Stomach (tissue), 19 donors: ENCODE measurements at places on chromosomes 12 and 14.
A peak's percentile ranks its signal among the peaks of the same experiment; 100 is the strongest.

- no peak for DNase-seq
These were observed 18.2 kb downstream of the RTN1 start for GRCh38 chr14:59852350-59852749.

GRCh38 chr12:94208622-94208966 lies 60.2 kb downstream of the PLXNC1 start:
- no peak for DNase-seq

DNA sequence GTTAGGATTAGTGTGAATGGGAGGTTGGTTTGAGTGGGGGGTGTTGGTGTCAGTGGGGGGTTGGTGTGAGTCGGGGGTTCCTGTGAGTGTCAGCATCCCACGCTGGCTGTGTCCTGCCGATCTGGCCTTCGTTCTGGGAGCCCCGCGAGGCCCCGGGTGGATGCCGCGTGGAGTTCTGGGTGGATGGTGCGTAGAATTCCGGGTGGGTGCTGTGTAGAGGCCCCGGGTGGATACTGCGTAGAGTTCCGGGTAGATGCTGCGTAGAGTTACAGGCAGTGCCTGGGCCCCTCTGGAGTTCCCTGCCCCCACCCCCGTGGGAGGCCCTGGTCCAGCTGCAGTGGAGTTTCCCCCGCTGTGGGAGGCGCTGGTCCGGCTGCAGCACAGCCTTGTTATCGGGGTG lies 8.7 kb downstream of the NOC4L start:
- DNase-seq = no peak

DNA sequence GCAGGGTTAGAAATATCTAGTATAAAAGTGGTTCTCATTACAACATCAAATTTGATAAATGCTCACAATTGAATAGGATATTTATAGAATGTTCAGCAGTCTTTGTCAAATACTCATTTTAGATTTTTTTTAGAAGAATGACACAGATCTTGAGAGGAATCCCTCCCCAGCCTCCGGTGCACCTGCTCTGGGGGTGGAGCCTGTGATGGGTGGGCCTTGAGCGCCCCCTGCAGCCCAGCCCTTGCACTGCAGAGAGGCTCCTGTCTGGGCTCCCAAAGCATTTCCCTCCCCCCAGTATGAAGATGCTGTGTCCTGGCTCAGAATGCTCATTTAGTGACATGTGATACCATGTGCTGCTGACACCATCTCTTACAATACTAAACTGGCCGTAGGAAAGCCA lies 792.3 kb downstream of the TMEM121 start:
- DNase-seq = no peak

DNA sequence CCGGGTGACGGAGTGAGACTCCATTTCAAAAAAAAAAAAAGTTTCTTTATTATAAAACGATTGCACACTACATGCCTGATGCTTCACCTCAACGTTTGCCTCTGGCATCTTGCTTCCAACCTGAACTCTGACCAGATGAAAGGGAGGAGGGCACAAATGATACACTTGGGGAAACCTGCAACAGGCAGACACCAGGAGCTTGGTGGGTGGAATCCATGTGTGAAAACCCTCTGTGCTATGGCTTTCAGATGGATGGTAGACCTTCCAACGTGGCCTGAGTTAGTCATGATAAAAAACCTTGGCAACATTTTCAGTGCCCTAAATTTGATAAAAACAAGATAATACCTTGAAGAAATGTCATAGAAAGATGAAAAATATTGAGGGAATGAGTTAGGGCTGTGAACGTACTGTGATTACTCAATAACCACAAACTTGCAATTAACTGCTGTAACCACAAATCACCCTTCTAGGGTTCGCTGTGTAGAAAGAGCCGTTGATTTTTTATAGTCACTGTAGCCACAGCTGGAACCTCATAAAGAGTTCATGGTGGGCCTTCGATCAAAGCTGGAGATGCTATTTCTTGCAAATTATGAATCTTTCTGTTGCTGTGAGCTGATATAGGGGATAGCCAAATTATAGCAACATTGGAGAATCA lies 26.1 kb upstream of the GZMB start:
- no peak for DNase-seq

GRCh38 chr14:68363466-68363842 lies 429.4 kb downstream of the ZFP36L1 start:
- peak; percentile 65 for DNase-seq

- DNase-seq = no peak
These were observed 187.9 kb downstream of the EPS8 start for GRCh38 chr12:15601210-15601800.

GRCh38 chr14:32019276-32019675 lies 57.8 kb upstream of the ARHGAP5 start:
- DNase-seq = no peak

DNA sequence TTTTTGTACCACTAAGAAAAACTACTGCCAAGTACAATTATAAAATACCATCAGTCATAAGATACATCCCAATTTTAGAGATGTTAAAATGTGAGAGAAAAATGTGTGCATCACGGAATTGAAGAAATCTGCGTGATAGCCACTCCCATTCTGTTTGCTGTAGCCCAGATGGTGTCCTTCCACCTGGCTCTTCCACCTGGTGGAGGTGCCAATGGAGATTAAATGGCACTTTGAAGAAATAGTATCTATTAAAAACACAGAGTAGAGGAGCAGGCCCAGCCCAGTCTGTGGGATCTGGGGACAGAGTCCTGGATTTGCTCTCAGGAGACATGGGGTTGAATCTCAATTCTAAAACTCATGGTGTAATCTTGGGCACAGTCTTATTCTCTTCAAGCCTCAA lies 35.5 kb downstream of the TSPAN11 start:
- no peak for DNase-seq

GRCh38 chr14:104322531-104323366 lies 184.4 kb downstream of the KIF26A start:
- peak; percentile 17 for DNase-seq

DNA sequence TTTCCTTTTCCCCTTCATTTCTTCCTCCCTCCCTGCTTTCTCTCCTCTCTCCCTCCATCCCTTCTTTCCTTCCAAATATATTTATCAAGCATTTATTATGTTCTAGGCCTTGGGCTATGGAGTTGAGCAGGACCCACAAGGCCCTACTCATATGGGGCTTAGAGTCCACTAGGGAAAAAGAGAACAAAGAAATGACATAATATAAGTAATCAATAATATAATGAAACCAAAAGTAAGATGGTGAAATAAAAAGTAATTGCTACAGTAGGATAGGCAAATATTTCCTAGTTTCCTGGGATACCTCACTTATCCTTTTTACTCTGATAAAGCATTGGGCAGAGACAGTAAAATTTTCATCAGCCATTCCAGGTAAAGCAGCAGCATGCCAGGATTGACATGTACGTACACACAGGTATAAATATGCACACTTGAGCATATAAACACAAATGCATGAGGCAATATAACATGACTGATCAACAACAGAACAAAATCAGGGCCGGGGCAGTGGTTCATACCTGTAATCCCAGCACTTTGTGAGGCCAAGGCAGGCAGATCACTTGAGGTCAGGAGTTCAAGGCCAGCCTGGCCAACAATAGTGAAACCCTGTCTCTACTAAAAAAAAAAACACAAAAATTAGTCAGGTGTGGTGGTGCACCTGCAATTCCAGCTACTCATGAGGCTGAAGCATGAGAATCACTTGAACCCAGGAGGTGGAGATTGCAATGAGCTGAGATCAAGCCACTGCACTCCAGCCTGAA lies 35.5 kb upstream of the CSRP2 start:
- DNase-seq = no peak

DNA sequence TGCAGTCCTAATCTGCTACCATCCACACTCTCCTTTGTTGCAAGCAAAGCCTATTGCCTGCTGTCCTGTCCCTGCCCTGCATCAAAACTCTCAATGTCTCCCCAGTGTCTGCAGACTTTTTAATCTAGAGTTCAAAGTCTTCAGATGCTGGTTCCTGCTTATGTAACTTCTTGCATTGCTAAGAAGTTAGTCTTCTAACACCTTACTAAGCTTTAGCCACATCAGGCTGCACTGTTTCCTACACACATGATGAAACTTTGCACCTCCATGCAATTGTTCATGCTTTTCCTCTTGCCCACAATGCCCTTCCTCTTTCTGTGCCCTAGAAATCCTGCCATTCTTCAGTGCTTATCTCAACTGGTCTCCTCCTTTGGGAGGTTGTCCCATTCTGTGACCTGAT lies 16.2 kb upstream of the DICER1 start:
- no peak for DNase-seq

GRCh38 chr12:131830335-131830913 lies 2.2 kb downstream of the MMP17 start:
- peak; percentile 59 for DNase-seq

- no peak for DNase-seq
These were observed 5.9 kb downstream of the LRRC9 start for GRCh38 chr14:59925797-59926196.

GRCh38 chr12:13981990-13982389 lies 588 bp upstream of the GRIN2B start:
- DNase-seq = no peak

DNA sequence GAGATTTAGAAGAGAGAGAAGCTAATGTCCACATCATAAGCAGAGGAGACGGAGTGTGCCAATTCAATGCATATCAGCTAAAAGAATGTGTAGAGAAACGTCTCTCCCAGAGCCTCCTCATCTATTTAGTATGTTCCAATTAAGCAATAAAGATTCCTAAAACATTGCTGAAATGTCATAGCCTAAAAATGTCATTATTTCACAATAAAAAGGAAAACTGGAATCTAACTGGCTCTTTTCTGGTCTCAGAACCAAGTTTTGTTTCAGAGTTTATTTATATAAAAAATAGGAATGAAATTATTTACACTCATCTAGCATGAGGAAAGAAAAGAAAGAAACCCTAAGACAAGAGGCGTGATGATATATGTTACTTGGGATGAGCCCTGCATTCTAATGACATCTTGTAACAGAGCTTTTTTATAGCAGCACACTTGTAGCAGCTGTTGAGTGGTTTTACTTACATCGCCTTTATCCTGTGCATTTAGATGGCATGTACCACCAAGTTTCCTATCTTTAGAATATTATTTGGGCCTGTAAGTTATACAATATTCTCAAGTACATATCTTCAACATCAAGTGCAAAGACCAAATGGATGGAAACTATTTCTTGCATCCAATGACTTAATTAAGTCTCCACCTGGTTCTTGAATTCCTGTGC lies 266.3 kb upstream of the PRKD1 start:
- no peak for DNase-seq

DNA sequence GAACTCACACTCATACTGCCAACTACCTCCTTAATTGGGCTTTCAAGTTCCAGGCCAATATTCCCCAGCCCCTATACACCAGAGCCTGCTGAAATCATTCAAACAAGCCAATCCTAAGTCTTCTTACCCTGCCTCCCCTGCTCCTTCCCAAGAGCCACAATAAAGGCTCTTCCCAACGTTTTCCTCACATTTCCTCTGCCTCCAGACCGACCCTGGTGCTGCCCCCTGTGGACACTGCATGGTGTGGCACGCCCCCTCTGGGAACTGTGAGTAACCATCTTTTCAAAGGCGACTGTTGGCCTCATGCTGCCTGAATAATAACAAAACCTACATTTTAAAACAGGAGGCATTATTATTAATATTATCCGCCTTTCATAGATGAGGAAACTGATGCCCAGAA lies 111.6 kb upstream of the NOS1 start:
- DNase-seq = no peak

GRCh38 chr12:1504895-1505311 lies 89.5 kb downstream of the FBXL14 start:
- DNase-seq = no peak

- no peak for DNase-seq
These were observed 554 bp upstream of the DEGS2 start for GRCh38 chr14:100159865-100160533.

DNA sequence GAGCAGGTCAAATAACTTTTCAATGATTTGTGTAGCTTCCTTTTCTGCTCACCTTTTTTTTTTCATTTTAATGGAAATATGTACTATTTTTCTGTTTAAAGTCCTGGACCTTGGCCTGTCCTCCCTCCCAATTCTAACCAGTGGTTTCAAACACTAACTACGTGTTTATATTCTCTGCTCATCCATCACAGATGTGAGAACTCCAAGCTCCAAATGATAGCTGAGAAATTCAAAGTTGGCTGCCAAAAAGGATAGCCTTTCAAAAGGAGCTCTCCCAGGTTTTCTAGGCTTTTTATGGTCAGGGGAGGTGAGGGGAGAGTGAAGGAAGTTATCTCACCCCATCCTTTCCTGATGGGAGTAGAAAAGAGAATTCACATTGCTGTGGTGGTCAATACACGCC lies 486.0 kb upstream of the TBX3 start:
- DNase-seq = no peak

GRCh38 chr14:23353433-23353780 lies 720 bp upstream of the SLC22A17 start:
- DNase-seq = no peak

DNA sequence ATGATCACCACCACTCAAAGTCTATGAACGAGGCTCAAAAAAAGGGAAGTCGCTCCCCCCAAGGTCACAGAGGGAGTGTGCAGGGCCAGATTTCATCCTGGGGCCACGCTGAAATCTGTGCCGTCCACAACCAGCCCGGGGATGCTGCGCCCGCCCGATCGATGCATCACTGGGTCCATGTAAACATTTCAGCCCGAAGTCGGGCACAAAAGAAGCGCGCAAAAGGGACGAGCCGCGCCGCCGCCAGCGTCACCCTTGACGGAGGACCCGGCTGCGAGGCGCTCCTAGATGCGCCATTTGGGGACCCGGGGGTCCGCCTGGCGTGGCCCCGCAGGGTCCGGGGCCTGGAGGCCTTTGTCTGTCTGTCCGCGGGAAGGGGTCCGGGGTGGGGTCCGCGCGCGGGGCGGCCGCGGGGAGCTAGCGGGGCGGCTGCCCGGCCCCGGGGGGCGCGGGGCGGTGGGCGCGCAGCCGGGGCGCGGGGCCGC lies 503 bp downstream of the FBXO21 start:
- peak; percentile 74 for DNase-seq

DNA sequence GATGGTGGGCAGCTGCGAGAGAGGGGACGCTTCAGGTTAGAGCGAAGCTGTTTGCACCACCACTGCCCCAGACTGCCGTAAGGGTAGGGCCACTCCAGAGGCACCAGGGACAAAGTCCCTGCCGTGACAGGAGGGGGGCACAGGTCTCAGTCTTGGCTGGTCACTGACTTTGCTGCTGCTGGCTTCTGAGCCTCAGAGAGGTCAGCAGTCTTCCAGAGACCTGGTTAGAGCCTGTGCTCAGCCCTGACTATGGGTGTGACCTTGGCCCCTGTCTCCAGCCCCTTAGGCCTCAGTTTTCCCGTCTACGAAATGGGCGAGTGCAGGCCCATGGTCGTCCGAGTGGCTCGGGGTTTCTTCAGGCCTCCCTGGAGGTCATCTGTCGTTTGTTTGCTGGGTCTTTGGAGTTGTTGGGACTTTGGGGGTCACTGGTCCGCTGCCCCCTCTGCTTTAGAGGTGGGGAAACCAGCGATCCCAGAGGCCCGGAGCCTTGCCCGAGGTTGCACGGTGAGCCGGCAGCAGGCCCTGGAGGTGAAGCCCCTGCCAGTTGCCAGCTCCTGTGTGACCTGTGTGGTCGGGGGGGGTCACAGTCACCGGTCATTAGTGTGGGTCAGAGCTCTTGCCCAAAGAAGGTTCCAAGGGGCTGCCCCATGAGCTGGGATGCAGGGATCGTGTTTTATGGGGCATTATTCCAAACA lies 15.3 kb downstream of the MEG3 start:
- DNase-seq = no peak

GRCh38 chr12:124428792-124429281 lies 133.9 kb downstream of the RFLNA start:
- no peak for DNase-seq

- DNase-seq = no peak
These were observed 32.5 kb downstream of the PPFIA2 start for GRCh38 chr12:81726634-81727033.
